ENCODE measurements at places on chromosomes 11 and 22.

DNA sequence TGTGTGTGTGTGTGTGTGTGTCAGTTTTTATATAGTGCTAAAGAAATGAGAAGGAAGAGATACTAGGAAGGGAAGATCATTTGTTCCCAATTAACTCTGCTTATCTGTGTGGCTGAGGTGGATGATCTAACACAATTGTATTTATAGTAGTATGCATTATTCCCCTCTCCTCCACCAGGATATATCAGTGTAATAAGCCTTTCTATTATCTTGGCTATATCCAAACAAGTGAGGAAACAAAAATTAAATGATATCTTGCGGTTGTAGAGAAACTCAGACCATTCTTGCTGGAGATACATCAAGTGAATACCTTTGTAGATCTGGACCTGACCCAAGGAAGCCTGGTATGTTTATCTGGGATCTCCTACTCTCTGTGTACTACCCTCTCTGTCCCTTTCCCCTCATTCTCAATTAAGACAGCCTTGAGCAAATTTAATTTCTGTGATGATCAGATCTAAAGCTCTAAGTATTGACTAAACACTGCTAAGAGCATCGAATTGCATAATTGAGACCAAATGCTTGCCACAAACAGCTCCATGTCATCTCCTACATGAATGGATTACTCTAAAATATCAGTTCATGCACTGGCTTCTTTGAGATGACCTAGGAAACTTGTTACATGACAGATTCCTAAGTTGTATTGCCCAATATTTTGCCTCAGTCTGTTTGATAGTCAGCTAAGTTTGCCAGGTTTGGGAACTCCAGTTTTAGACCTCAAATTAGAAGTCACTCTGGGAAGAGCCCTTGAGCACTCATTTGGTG, 185.3 kb upstream of the CTSC start:
- no peak overlapping the region for H3K27ac ChIP-seq
- DNase-seq: no peak
- no peaks in the 10 kb centered on the region for H3K4me1 ChIP-seq
- no peak overlapping the region for H3K4me3 ChIP-seq
- peaks cover 8% of the 10 kb centered on the region for H3K27me3 ChIP-seq

DNA sequence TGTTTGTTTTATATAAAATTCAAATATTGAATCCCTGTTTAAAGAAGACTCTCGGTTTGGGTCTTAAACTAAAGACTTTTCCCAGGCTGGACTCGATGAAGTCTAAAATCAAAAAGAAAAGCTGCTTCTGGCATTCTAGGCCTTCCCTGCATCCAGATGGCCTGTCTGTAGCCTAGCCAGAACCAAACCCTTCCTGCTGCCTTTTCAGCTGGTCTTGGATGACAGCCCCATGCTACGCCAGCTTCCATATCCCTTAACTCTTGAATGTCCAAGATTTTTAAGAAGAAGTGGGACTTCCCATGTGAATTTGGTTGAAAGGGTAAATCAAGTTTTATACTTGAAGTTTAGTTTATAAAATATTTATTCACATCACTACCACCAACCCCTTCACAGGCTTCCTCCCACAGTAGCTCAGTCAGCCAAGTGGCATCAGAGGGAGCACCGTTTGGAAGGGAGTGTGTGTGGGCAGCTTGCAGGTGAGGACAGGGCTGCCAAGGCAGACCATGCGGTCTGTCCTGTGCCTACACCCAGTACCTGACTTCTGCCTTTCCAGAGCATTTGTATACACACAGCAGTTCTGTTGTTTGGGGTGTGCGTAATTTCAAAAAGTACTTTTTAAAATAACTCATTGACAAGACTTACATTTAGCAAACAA, 18.2 kb upstream of the PSMA1 start:
- no peak for DNase-seq
- H3K36me3 ChIP-seq: peaks cover 2% of the 10 kb centered on the region
- H3K27ac ChIP-seq: peak overlapping the region; percentile 18
- H3K4me3 ChIP-seq: no peak overlapping the region

DNA sequence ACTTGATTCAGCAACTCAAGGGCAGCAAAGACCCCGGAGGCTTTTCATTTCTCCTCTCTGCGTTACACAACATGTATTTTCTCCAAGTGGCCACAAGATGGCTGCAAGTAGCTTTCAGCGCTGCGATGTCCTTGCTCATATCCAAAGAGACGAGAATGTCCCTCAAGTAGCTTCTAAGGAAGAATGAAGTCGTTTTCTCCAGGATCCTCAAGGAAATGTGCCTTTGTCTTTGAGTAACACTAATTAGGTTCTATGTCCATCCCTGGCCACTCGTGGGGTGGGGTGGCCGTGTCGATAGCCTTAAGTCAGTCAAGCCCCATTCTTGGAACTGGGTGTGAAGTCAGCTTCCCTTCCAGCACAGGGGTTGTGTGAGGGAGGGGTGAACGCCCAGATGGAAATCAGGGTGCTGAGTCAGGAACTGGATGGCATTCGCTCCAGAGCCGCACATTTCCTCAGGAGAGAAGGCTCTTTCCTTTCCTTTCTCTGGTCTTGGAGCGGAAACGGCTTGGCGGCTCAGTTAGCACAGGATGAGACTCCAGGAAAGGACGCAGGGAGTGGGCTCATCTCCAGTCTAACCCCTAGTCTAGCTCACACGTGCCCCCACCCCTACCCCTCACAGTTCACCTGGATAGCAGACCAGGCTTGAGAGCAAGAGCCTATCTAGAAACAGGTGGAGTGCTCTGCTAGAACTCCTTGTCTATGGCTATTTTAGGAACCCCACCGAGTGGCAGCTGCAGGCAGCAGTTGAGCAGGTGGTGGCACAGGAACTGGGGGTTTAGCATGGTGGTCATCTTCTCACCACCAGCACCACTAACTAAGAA, 44.3 kb downstream of the NNMT start:
- peaks cover 8% of the 10 kb centered on the region for H3K4me1 ChIP-seq
- H3K27ac ChIP-seq: no peak overlapping the region
- peak overlapping the region; percentile 34 for H3K4me3 ChIP-seq
- peaks cover 7% of the 10 kb centered on the region for H3K27me3 ChIP-seq
- DNase-seq: peak; percentile 14
- H3K36me3 ChIP-seq: no peaks in the 10 kb centered on the region

DNA sequence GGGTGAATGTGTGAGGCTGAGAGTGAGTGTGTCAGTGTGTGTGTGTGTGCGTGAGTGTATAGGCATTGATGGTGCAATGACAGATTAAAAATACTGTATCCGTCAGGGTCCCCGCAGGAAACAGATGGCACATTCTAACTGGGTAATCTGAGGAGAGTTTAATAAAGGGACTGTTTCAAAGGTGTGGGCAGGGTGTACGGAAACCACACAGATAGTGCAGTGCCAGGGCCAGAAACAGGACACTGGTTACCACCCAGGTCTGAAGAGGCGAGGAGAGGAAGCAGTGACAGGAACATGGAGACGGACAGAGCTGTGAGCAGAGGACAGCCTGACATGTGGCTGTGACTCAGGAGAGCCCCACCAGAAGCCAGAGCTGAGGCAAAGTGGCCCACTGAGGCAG, 16.5 kb downstream of the P2RX3 start:
- DNase-seq: no peak
- H3K4me1 ChIP-seq: peaks cover 3% of the 10 kb centered on the region
- H3K4me3 ChIP-seq: no peak overlapping the region
- no peak overlapping the region for H3K27ac ChIP-seq
- peaks cover 2% of the 10 kb centered on the region for H3K36me3 ChIP-seq

GRCh38 chr11:33935461-33936456, 43.9 kb upstream of the LMO2 start:
- DNase-seq: no peak
- peaks cover 2% of the 10 kb centered on the region for H3K4me1 ChIP-seq
- peaks cover 13% of the 10 kb centered on the region for H3K27me3 ChIP-seq
- H3K4me3 ChIP-seq: no peak overlapping the region

DNA sequence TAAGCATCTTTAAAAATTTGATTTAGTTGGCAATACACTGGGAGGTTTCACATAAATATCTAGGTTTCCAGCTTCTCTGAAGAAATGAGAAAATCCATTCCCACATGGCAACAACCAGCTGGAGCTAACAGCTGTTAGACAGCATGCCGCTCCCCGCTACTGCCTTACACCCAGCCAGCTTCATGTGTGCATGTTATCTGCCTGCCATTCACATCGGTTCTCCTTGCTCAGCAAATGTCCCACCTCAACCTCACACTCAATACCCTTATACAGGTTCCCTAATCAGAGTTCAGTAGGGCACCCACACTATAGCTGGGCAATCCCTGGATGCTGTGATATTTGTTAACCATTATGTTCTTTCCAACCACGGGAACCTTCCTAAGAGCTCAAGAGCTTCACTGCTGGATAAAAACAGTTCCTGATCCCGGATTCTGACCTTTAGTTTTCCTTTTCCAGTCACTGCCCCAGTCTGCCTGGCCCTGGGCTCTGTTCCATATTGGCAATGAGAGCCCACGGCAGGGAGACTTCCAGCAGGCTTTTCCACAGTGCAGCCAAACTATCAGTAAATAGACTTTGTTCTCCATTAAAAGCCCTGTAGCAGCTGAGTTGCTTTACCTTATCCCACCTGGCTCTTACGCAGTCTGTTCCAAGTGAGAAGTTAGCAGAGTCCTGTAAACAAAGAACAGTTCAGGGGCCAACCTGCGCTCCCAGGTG, 8.6 kb downstream of the RPUSD4 start:
- no peaks in the 10 kb centered on the region for H3K4me1 ChIP-seq
- H3K36me3 ChIP-seq: peaks cover 63% of the 10 kb centered on the region
- H3K27me3 ChIP-seq: no peaks in the 10 kb centered on the region

DNA sequence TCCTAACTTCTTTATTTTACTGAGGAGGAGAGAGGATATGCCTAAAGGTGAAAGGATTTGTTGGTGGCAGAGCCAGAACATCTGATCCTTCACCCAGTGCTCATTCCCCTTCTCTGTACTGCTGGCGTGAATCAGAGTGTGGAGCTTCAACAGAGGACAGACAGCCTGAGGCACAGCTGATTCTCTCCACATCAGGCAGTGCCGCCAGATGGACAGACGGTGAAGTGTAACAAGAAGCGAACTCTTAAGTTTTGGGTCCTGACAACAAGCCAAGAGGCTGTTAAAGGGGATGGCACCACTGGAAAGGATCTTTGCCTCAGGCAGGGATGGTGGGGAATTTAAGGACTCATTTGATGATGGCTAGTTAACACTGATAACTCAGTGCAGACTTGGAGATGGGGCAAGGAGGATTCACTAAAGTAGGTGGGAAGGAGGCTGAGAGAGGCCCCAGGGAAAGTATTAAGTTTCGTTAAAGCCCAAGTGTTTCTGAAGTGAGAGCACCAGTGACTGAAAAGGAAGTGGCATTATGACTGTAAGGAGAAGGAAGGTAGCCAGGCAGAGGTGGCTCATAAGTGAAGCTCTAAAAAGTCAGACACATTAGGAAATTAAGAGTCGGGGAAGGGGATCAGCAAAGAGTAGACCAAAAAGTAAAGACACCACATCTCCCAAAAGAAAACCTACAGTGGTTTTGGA, 81.3 kb downstream of the CLPB start:
- no peaks in the 10 kb centered on the region for H3K27me3 ChIP-seq
- H3K27ac ChIP-seq: no peak overlapping the region
- no peak overlapping the region for H3K4me3 ChIP-seq
- no peak for DNase-seq
- H3K36me3 ChIP-seq: peaks cover 8% of the 10 kb centered on the region

DNA sequence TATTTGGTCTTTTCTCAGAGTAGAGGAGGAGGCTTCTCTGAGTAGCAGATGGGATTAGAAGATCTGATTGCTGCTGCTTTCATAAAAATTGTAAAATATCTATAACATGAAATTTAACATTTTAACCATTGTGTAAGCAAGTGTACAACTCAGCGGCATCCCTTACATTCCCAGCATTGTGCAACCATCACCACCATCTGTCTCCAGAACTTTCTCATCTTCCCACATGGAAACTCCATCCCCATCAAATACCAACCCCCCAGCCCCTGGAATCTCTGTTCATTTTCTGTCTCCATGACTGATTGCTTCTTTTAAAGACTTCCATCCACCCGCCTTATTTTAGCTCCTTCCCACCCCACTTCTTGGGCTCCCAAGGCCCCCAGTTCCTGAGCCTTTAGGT, 32.3 kb downstream of the MRGPRD start:
- peaks cover 10% of the 10 kb centered on the region for H3K4me1 ChIP-seq
- H3K27me3 ChIP-seq: no peaks in the 10 kb centered on the region
- no peak overlapping the region for H3K4me3 ChIP-seq

- DNase-seq: no peak
- H3K4me3 ChIP-seq: no peak overlapping the region
- H3K27me3 ChIP-seq: peaks cover 14% of the 10 kb centered on the region
- H3K27ac ChIP-seq: no peak overlapping the region
- no peaks in the 10 kb centered on the region for H3K4me1 ChIP-seq
- H3K36me3 ChIP-seq: no peaks in the 10 kb centered on the region
Measured at GRCh38 chr22:32700191-32700882, 101.2 kb upstream of the TIMP3 start.

DNA sequence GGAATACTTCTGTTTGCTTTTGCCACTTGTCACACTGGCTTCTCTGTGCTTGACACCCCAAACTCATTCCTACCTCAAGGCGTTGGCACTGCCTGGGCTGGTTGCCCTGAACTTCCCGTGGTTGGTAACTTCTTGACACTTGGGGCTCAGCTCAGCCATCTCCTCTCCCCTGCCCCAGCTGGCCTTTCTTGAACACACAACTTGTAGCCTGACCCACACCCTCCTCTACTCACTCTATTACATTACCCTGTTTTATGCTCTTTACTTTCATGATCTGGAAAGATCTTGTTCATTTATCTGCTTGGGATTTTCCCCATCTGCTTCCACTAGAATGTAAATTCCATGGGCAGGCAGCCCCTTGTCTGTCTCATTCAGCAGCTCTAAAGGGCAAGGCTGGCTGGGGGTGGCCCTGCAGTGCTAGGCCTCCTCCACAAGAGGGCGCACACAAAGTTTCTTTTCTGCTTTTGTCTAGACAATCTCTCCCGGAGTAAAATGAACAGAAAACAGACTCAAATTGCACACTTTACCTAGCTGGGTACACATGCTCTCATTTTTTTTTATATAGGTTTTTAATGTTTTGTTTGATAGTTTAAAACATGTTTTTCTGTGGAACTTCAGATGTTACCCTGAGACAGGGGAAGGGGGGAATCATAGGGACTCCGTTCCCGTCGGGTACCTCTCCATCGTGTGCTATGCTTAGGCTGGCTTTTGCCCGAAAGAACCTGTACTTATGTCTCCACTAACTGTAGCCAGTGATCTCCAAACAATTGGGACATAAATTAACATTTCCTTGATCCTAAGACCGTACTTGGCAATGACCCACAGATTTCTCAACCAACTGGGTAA, 16.4 kb upstream of the MRGPRX2 start:
- H3K4me3 ChIP-seq: no peak overlapping the region
- peaks cover 2% of the 10 kb centered on the region for H3K4me1 ChIP-seq
- peak; percentile 66 for DNase-seq
- no peak overlapping the region for H3K27ac ChIP-seq

GRCh38 chr11:12754582-12755234, 80.5 kb downstream of the TEAD1 start:
- peaks cover 6% of the 10 kb centered on the region for H3K27me3 ChIP-seq
- no peak overlapping the region for H3K27ac ChIP-seq
- no peaks in the 10 kb centered on the region for H3K36me3 ChIP-seq
- no peak for DNase-seq
- no peak overlapping the region for H3K4me3 ChIP-seq

DNA sequence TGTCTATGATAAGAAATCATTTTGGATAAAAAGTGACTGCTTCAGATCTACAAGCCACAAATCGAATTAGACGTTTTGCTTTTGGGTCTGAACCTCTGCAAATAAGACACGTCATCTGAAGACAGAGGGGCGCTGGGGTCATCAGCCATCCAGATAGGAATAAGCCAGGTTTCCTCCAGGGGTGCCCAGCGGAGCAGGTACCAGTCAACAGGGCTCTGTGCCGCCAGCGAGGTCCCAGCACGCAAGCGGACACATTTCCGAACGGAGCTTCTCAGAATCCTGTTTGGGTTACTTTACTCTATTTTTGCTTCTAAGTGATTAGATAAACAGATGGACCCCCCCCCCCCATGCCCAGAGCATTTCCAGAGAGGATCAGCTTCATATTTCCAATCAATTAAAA, 873.8 kb downstream of the BRD1 start:
- H3K27ac ChIP-seq: no peak overlapping the region
- H3K4me1 ChIP-seq: peaks cover 1% of the 10 kb centered on the region
- no peaks in the 10 kb centered on the region for H3K36me3 ChIP-seq
- H3K27me3 ChIP-seq: peaks cover 7% of the 10 kb centered on the region
- DNase-seq: no peak
